Stimulated activated CD4-positive, alpha-beta T cell treated with anti-CD3 and anti-CD28 coated beads, Interleukin-2, amount 100 ng/mL, for 48 hours (primary cell): ENCODE measurements at places on chromosomes 5 and 9.

- peak; percentile 70 for DNase-seq
These were observed 29.9 kb upstream of the OBP2B start for GRCh38 chr9:133238851-133239532.

- DNase-seq = no peak
These were observed 20.1 kb upstream of the KIF4B start for GRCh38 chr5:154993461-154993860.

- DNase-seq = no peak
These were observed 134.7 kb upstream of the SLIT3 start for GRCh38 chr5:169435506-169436229.

DNA sequence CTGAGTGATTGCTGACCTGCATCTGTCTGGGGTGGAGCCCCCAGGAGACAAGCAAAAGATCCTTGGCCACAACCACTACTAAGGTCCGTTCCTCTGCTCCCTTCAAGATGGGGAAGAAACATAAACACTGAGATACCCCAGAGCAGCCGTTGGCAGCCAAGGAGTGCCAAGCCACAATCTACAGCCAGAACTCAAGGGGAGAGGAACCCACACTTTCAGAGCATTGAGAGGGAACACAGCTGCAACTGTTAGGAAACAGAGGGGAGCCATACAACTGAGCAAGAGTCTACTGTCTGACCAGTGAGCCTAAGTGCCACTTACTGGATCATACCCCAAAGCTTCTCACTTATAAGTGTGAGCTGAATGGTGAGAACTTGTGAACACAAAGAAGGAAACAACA, 44.6 kb upstream of the ADRB2 start:
- no peak for DNase-seq

GRCh38 chr5:160092960-160093707, 26.1 kb downstream of the PWWP2A start:
- no peak for DNase-seq

GRCh38 chr5:33235824-33236223, 204.9 kb upstream of the TARS1 start:
- no peak for DNase-seq

GRCh38 chr9:79562749-79563386, 8.9 kb upstream of the TLE4 start:
- no peak for DNase-seq

DNA sequence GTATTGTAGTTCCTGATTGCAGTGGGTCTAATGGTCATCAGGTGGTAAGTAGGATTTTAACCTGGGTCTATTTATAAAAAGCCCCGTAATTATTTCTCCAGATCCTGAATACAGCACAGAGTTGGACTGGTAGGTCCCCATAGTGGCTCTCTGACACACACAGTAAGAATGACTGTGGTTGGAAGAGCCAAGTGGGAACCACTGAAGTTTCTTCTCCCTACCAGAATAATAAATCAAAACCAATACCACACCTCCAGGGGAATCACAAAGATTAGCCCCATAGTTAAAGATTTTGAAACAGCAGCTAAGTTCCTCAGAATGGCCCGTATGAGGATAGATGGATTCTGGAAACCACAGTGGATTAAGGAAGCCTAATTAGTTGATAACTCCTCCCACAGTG, 68.4 kb upstream of the ZFR start:
- DNase-seq = no peak

DNA sequence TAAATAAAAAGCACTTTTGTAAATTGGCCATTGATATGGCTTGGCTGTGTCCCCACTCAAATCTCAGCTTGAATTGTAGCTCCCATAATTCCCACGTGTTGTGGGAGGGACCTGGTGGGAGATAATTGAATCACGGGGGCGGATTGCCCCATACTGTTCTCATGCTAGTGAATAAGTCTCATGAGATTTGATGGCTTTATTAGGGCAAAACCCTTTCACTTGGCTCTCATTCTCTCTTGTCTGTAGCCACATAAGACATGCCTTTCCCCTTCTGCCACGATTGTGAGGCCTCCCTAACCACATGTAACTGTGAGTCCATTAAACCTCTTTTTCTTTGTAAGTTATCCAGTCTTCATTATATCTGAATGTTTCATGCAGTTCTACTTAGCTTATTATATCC, 153.2 kb downstream of the TARS1 start:
- DNase-seq = no peak

DNA sequence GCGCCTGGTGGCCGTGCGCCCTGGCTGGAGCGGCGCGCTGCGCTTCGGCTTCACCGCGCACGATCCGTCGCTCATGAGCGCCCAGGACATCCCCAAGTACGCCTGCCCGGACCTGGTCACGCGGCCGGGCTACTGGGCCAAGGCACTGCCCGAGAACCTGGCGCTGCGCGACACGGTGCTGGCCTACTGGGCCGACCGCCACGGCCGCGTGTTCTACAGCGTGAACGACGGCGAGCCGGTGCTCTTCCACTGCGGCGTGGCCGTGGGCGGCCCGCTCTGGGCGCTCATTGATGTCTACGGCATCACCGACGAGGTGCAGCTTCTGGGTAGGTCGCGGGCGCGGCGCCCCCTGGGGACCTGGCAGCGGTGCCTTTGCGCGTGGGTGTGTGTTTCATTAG, 28.9 kb downstream of the NEURL1B start:
- DNase-seq = no peak

DNA sequence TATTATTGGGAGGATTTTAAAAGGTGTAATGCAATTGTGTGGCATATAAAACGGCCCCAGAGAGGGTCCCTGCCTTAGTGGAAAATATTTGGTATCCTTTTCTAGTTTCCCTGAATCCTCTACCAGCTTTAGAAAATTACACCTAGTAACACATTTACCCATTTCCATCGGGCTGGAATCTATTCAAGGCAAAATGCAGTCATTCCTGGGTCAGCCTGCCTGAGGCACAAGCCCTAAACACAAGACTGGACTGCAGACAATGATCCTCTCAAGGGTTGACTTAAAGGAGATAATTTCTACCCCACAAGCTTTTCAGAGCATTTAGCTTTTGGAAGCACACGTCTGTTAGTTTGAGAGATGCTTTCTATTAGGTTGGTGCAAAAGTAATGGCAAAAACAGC, 124.4 kb upstream of the ADAMTSL1 start:
- no peak for DNase-seq

GRCh38 chr5:126921241-126922091, 108.9 kb downstream of the MARCHF3 start:
- DNase-seq = no peak

GRCh38 chr5:125834438-125835115, 588.6 kb upstream of the GRAMD2B start:
- DNase-seq = no peak

- no peak for DNase-seq
These were observed 221.2 kb downstream of the TLE1 start for GRCh38 chr9:81468084-81468595.

- DNase-seq = no peak
These were observed 1709.6 kb upstream of the WWC1 start for GRCh38 chr5:166581826-166582225.

- no peak for DNase-seq
These were observed 138.9 kb downstream of the NTRK2 start for GRCh38 chr9:84808416-84808815.

DNA sequence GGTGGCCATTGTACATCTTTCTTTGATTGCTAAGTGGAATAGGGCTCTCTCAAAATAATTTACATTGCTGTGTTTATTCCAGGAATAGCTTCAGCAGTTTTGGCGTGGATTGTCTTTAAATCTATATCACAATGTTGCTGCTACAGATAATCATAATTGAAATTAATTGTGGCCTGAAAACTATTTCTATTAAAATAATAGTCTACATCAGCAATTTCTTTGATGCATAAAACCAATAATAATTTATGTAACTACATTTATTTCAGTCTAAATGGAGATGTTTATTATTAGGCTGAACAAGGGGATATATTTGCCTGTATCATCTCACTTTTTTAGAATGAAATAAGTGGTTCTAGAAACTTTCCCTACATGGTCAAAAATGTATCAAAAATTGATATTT, 456.0 kb upstream of the CTNND2 start:
- no peak for DNase-seq

GRCh38 chr9:86892576-86892975, 54.7 kb downstream of the GAS1 start:
- DNase-seq = no peak

- DNase-seq = no peak
These were observed 221.8 kb downstream of the MEF2C start for GRCh38 chr5:88660947-88661805.

DNA sequence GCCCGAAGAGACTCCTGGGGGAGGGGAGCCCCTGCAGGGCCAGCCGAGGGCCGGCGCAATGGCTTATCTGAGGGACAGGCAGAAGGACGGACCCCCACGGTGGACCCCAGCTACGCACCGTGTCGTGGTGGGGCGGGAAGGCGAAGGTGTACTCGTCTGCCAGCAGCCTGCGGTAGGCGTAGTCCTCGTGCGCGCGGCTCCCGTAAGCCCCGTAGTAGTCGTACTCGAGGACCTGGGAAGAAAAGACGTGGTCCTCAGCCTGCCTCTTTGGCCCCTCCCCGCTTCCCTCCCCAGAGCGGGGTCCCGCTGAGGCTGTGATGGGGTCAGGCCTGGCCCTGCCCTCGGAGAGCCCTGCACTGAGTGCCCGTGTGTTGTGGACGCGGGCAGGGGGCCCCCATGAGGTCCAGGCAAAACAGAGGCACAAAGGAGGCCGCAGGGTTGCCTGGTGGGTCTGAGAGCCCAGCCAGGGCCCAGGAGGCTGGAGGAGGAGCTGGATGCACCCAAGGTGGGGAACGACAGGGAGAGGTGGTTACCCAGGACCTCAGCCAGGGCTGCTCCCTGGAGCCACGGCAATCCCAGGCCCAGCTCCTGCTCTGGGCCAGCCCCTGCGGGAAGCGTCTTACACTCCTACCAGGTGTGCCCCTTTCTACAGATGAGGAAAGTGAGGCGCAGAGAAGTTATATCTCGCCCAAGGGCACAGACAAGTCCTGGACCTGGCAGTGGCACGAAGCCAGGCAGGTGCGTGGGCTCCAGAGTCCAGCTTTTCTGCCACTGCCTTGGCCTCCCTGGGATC, 35.2 kb downstream of the SARDH start:
- no peak for DNase-seq

DNA sequence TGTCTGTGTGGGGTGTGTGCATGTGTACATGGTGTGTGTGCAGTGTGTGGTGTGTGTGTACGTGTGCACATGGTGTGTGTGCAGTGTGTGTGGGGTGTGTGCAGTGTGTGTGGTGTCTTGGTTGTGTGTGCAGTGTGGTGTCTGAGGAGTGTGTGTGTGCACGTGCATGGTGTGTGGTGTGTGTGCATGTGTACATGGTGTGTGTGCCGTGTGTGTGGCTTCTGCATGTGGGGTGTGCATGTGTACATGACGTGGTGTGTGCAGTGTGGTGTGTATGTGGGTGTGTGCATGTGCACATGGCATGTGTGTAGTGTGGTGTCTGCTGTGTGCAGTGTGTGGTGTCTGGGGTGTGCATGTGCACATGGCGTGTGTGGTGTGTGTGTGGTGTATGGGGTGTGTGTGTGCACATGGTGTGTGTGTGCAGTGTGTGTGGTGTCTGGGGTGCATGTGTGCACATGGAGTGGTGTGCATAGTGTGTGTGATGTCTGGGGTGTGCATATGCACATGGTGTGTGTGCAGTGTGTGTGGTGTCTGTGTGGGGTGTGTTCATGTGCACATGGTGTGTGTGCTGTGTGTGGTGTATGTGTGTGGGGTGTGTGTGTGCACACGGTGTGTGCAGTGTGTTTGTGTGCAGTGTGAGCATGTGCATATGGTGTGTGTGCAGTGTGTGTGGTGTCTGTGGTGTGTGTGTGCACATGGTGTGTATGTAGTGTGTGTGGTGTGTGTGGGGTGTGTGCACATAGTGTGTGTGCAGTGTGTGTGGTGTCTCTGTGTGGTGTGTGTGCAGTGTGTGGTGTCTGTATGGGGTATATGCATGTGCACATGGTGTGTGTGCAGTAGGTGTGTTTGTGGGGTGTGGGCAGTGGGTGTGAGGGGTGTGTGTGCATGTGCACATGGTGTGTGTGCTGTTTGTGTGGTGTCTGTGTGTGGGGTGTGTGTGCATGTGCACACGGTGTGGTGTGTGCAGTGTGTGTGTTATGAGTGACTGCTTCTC, 40.6 kb upstream of the ZNG1F start:
- DNase-seq = no peak

DNA sequence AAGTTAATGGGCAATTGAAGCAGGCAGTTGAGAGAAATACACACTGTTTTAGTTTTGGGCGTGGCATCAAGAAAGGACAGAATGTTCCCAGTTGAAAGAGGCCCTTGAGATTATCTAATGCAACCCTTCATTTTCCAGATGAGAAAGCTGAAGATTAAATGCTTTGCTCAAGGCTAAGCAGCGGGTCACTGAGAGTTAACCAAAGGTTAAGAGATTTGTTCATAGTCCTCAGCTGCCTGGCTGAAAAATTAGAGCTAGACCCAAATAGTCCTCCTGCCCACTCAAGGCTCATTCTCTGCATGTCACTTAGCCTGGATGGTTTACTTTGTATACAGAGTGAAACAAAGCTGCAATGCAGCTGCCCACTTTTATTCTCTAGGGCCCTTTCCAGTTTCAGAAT, 46.7 kb upstream of the MAMDC2 start:
- DNase-seq = no peak

GRCh38 chr5:27124590-27124989, 86.2 kb upstream of the CDH9 start:
- no peak for DNase-seq

- DNase-seq = no peak
These were observed 414.0 kb upstream of the IRX1 start for GRCh38 chr5:3181671-3182070.

DNA sequence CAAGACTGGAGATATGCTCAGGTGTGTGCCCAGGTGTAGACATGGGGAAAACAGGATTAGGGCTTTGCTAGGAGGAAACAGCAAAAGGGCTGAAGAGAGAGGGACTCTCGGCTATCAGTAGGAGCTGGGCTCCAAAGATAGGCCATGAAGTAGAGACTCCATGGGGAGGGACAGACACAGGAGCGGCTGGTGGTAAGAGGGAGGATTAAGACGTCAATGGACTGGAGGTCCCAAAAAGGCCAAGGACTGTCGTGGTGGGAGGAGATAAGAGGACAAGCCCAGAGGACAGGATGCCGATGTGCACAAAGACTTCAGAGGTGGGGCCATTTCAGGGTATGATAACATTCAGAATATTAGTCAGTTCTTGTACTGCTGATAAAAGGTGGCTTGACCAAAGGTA, 93.1 kb downstream of the SAXO1 start:
- DNase-seq = no peak

- no peak for DNase-seq
These were observed 22.7 kb upstream of the UBLCP1 start for GRCh38 chr5:159240301-159240870.

GRCh38 chr9:114084282-114085073, 6.4 kb upstream of the AMBP start:
- no peak for DNase-seq
